ENCODE measurements at places on chromosomes 12 and 14.

DNA sequence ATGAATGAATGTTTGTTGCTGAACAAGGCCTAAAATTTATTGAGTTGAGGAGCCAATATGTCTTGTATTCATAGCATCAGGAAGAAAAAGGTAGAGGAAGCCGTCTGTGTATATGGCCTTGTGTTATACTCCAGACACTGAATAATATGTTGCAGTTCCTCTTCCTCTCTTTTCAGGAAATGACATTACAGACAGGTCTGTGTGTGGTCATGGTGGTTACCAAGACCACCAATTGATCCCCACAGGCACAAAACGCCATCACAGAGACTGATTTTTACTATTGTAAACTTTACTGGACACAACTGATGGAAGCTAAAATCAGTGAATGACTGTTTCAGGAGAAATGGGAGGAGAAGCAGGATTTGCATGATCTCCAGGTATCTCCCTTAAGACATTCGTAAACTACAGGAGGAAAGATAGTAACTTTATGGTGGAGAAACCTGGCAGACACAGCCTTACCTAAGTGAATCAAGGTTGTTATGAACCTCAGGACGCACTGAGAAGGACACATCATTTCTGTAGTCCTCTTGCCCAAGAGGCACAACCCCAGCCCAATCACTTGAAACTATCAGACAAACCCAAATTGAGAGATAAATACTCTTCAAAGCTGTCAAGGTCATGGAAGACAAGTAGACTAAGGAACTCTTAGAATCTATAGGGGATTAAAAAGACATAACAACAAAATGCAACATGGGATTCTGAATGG lies 334.1 kb upstream of the RGS6 start:
- DNase-seq, result no peak

- no peak for DNase-seq
Observed at GRCh38 chr12:88298761-88299242, 156.7 kb downstream of the TMTC3 start.

DNA sequence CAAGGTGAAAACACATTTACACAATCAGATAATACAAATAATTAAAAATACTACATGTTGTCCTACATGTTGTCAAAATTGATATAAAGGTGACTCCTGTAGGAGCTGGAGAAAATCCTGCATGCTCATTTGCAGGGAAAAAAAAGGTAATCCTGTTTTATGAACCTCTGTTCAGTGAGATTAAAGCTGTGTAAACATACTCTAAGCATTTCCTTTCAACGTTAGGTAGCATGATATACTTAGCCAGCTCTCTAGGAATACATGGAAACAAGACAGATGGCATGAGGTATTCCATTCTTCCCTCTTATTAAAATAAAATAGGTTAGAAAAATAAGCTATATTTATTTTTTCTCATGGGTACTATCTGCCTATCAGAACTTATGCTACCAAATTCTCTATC lies 635.7 kb upstream of the FLRT2 start:
- no peak for DNase-seq

- peak; percentile 88 for DNase-seq
Observed at GRCh38 chr14:34539407-34540180, at the start of gene EAPP. Gene EAPP, minus strand, starts transcription at chr14:34539701. Its CDS starts 73 bp downstream, at chr14:34539628.

DNA sequence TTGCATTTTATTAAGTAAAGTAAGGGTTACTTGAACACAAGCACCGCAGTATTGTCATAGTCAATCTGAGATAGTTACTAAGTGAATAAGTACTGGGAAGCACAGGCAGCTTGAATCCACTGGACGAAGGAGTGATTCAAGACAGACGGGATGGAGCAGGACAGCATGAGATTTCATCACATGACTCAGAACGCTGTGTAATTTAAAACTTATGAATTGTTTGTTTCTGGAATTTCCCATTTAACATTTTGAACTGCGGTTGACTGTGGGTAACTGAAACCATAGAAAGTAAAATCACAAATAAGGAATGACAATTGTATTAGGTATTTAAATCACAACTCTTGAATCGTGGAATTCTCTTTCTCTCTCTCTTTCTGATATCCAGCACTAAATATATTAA lies 1630.4 kb upstream of the SEL1L start:
- DNase-seq, result no peak

DNA sequence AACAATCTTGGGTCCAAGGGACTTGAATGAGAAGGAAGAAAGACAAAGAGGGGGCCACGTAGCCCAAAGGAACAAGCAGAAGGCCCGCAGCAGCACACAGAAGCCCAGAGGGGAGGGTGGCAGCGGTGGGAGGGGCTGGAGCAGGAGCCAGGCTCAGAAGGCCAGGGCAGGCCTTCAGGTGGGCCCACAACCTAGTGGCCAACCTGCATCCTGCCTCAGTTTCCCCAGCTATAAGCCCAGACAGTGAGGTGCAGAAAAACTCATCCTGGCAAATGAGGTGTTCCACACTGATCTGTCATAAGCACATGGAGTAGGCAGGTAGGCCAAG lies 34.1 kb downstream of the LTBP2 start:
- no peak for DNase-seq

DNA sequence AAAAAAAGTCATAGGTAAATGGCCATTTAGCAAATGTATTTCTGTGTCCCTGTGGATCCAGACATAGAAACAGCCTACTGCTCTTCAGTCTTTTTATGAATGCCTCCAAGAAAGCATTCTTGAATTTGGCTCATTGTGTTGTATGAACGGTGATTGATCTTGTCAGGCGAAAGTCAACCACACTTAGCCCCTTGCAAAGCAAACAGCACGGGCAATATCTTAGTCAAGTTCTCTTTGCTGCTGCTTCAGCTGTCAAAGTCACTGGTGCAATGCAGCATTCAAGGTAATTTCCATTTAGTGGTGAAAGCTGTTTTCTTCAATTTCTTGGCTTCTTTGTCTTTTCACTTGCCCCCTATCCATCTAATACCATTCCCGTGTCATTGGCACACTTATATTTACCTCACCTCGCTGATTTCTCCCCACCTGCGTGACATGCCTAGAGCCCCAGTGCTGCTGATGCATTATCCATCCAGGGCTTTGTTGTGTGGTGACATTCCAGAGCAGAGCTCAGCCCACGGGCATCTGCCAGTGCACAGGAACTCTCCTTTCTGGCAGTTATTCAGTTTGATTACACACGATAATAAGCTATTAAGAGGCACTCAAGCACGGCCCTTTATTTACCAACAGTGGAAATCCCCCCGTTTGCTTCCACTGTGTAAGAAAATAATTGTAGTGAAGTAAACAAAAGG lies 362.3 kb upstream of the NOVA1 start:
- no peak for DNase-seq

- no peak for DNase-seq
Observed at GRCh38 chr12:131482686-131483085, 228.2 kb upstream of the SFSWAP start.

DNA sequence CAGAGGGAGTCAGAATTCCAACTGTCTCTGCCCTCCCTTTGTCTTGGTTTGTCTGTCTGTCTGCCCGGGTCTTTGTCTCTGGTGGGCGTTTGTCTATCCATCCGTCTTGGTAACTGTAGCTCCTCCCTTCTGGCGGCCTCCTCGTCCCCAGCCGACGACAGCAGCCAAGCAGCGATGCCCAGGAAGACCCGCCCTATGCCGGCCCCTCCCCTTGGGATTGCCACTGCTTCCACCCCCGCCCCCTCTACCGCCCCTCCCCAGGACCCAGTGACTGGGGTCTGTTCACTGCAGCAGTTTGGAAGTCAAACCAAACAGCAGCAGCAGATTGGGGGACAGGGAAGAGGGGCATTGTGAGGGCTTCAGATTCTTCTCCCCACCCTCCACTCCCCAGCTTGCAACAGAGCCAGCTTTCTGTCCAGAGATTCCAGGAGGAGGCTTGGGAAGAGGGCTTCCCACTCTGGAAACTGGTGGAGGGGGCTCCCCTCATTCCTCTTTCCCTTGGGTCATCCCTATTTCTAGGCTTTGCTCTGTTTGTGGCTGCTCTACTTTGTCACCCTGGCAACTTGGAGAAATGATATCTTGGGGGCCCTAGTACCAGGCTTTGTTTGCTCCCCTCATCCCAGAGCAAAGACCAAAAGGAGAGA lies 2.4 kb upstream of the RARG start:
- DNase-seq, result no peak

DNA sequence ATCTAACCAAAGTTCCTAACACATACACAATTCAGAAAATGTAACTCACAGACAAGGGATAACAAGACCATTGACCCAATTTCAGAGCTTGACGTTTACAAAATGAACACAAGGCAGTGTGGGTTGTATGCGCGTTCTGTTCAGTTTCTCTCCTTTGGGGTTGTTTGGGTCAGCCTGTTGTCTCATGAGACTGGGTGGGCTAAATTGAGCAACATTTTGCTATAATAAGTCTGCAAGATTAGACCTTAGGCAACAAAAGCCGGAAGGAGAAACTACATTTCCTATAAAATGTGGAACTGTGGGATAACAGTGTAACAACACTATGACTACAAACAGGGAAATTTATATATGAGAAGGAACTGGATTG lies 18.8 kb upstream of the LTA4H start:
- DNase-seq, result no peak

GRCh38 chr12:25320123-25321006 lies 69.6 kb upstream of the KRAS start:
- no peak for DNase-seq

DNA sequence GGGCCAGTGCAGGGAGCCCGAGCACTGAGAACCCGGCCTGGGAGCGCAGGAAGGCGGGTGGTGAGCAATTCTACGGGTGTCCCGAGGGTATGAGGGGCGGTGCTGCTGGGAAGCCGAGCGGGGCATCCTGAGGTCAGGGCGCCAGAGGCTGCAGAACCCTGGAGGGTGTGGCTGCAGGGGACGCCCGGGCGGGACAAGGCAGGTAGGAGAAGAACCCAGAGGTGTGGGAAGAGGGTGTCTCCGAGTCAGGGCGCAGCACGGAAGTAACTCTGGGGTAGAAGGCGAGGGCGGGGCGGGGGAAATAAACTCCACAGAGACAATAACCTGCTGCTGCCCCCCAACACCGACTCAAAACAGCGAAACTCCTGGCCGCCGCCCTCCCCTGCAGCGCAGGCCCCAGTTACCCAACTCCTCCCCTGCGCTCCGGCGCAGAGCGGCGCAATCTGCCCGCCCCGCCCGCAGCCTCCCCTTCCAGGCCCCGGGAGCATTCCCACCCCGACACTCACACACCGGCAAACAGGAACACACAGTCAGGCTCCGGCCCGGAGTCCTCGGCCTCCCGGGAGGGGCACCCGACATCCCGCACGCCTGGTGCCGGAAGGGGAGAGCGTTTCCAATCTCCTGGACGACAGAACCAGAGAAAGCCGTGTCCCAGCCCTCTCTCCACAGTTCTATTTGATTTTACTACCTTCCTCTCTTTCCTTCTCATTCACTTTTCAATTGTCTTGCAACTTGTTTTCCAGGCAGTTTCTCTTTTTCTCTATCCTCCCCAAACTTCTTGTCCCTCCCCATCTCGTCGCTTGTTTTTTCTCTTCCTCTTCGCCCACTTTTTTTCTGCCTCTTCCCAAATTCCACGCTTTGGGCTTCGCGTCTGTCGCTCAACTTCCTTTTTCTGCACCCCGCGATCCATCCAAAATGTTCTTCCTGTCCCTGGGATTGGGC lies 2.4 kb downstream of the HRK start:
- DNase-seq, result no peak

- no peak for DNase-seq
Observed at GRCh38 chr14:103883263-103883523, 35.8 kb upstream of the PPP1R13B start.

DNA sequence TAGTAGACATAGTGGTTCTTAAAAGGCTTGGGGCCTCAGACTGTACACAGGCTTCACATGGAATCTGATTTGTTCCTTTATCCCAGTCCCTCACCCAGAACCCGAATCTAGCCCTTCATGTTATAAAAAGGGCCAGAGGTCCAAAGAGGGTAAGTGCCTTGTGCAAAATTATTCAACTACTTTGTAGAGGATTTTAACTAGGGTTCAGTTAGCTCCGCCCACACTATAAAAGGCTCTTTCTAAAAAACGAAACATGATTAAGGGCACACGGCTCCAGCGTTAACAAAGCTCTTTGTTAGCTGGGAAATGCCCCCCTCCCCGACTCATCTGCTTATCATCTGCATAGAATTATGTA lies 3.2 kb upstream of the SOCS2 start:
- no peak for DNase-seq

GRCh38 chr12:66598079-66598478 lies 80.8 kb downstream of the GRIP1 start:
- DNase-seq, result no peak

- no peak for DNase-seq
Observed at GRCh38 chr12:53966085-53966384, 6.9 kb upstream of the HOXC11 start.

DNA sequence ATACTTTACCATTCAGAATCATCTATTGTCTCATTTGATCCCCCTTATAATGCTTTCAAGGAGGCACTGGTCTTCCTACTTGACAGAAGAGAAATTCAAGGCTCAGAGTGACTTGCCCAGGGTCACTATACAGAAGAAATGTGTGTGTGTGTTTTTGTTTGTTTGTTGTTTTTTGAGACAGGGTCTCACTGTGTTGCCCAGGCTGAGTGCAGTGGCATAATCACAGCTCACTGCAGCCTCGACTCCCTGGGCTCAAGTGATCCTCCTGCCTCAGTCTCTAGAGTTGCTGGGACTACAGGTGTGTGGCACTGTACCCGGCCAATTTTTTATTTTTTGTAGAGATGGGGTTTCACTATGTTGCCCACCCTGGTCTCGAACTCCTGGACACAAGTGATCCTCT lies 22.9 kb downstream of the IRF2BPL start:
- DNase-seq, result no peak

DNA sequence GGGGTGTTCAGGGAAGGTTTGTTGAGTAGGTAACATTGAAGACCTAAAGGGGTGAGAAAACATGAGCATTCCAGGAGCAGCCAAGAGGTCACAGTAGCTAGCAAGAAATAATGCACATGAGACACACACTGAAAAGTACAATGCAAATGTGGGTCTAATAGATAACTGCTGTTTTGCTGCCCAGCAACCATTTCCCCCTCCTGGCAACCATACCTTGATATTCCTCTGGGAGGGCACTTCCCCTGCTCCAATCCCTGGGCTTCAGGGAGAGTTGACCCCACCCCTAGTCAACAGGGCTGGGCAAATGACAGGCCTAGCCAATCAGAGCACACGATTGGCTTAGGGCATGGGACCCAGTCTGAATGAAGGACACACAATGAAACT lies 8.5 kb upstream of the ACTN1 start:
- no peak for DNase-seq
